HL-60 (cell line): ENCODE measurements at places on chromosomes 12 and 14.

GRCh38 chr12:38872156-38872555, 33.2 kb downstream of the CPNE8 start:
- DNase-seq, result no peak

GRCh38 chr14:42911642-42912041, 1305.0 kb downstream of the LRFN5 start:
- DNase-seq, result no peak

DNA sequence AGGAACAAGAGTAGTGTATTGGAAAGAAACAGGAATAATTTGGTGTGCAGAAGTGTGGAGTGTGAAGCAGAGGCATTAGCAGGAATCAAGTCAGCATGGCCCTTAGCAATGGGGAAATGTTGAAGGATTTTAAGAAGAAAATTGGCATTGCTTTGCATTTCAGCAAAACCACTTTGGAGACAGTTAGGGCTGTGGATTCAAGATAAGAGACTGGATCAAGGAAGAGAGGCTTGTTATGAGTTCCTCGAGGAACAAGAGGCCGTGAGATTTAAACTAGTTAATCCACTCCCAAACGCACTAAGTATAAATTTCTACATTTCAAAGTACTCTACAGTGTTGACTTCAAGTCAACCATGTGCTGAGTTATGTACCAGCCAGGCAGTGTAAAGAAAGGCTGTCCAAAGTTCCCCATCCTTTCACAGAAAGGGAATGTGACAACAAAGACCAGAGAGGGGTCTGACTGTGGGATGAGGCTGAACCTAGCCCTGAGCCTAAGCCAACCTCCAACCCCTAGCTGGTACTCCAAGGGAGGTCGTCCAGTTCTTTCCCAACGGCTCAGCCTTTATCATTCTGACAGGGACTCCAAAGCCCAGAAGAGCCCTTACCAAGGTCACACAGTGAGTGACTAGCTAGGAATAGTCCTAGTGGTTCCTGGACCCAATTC, 91.2 kb upstream of the BMP4 start:
- DNase-seq, result no peak

- no peak for DNase-seq
These were observed 190.3 kb downstream of the KCNH5 start for GRCh38 chr14:62854951-62855350.

DNA sequence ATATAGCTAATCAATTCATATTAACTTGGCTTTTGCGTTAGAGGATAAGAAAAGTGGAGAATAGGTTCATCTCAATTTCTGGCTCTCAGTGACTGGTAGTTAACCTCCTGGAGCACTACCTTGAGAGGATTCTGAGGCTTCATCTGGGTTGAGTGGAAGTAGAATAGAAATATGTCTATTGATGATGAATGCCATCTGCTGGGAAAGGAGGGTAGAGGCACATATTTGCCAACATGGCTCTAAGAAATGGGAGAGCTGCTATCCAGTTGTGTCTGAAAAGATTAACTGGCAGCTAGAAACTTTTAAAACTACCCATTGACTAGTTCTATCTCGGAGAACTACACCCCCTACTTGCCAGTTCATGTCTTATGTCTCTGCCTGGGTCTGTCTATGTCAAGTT, 530.1 kb downstream of the NRXN3 start:
- DNase-seq, result no peak

GRCh38 chr12:43957732-43958372, 122.0 kb downstream of the TMEM117 start:
- DNase-seq, result peak; percentile 24

- DNase-seq, result no peak
These were observed 168.0 kb downstream of the DACT1 start for GRCh38 chr14:58805605-58806409.

GRCh38 chr14:89171168-89171567, 245.9 kb downstream of the FOXN3 start:
- no peak for DNase-seq

GRCh38 chr14:28876572-28876945, 110.0 kb downstream of the FOXG1 start:
- no peak for DNase-seq
